ENCODE measurements at places on chromosomes 4 and X.
A peak's percentile ranks its signal among the peaks of the same experiment; 100 is the strongest.

DNA sequence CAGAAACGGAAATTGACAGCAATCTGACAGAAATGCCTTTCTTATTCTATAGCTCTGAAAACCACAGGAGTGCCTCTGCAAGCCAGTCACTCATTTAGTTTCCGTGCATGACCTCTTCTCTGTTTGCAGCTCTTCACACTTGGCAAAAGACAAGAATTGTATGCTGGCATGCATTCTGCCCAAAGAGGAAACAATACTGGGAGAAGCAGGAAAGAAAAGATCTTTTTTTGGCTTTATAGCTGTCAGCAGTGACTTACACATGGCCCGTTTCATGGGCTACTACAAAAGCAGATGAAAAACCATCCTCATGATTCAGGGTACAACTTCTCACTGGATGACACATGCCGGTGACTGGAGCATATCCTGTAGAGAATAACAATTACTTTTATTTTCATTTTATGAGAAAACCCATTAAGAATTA, 249.4 kb downstream of the ADAMTS3 start:
- DNase-seq, result no peak

DNA sequence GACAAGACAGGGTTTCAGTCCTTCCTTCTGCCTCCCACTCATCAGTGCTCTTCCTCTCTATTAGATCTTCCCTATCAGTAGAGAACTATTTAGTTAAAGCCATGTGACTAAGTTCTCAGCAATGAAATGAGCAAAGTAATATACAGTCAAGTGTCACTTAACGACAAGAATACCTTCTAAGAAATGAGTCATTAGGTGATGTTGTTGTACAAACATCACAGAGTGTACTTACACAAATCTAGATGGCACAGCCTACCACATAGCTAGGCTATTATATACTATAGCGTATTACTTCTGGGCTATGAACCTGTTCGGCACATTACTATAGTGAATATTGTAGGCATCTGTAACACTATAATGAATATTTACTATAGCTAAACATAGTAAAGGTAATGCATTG, 71.3 kb downstream of the POU4F2 start:
- no peak for DNase-seq

DNA sequence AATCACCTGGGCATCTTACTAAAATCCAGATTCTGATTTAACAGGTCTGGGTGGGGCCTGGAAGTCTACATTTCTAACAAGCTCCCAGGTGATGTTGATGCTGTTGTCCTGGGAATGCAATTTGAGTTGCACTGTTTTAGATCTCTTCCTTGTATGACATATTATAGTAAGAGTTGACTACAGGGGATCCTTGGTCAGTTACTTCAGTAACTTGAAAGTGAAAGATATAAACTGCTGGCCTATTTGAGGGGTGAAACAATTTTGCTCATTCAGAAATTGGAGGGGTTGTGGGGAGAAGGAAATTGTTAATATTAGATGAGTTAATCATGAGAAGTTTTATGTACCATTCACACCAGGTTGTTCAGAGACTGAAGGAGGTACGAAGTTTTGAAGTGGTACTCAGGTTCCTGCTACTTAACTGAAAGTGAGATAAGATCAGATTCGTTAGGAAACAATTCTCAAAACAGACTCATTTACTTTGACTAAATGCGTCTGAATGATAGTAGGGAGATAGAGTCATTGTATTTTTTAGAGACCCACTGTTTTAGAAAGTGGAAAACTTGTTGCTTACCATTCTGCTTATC, 12.5 kb downstream of the SH2D1A start:
- no peak for DNase-seq

GRCh38 chrX:76428243-76429130, 977 bp downstream of the MAGEE1 start:
- peak; percentile 6 for DNase-seq

GRCh38 chr4:1480720-1481119, 74.5 kb upstream of the NKX1-1 start:
- no peak for DNase-seq

DNA sequence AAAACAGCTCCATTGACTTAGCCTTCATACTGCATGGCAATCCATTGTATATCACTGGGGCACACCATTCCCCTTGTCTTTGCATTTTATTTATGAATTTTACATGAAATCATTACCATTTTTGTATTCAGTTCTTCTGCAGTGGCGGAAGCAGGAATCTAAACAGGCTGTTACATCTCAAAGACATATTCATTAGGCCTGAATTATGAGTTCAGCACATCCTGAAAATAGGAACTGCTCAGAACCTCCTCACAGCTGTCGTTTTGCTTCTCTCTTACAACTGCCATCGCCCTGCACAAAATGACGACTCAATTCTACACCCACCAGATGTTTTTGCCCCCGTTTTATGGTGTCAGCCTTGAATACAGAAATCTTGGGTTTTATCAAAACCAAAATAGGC, 474.4 kb upstream of the MAGEB18 start:
- no peak for DNase-seq

DNA sequence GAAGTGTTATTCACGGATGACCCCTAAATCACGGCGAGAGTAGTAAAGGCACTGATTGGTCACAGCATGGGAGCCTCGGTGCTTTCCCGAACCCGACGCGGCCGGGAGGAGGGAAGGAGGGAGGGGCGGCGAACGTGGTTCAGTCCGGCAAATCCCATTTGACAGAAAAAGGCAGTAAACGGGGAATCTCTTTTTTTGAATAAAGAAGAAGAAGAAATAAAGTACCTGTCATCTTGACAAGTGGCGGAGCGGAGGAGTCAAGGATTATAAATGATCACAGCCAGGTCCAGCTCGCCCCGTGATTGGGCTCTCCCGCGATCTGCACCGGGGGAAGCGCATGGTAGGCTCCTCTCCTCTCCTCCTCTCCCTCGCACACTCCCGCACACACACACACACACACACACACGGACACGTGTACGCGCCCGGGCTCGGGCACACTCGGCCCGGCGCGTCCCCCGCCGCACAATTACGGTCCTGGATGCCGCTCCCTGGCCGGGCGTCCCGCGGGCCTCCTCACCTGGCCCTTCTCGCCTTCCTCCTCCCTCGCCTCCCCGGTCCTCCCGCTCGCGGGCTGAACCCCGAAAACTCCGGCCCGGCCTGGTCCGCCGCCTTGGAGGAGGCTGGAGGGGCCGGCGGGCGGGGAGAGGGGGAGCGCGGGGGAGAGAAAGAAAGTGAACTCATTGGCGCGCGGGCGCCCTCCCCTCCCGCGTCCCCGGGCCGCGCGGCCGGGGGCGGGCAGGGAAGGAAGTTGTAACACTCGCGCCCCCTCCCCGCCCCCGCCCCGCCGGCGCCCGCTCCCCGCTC, 99.2 kb upstream of the TENM3 start:
- peak; percentile 11 for DNase-seq

DNA sequence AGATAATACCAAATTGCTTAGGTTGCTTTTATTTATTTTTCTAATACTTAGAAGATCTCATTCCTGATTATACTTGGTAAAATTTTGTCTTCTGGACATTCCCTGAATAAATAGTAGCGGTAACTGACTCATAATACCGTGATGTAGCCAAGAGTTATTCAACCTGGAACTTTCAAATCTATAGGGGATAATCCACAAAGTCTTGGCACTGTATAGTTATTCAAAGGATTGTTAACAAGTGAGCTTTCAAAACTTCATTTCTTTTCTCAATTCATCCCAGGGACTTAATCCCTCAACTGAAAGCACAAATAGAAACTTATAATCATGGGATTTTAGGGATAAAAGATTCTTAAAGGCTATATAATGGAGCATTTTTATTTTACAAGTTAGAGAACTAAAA, 1383.3 kb downstream of the FAM133A start:
- no peak for DNase-seq

DNA sequence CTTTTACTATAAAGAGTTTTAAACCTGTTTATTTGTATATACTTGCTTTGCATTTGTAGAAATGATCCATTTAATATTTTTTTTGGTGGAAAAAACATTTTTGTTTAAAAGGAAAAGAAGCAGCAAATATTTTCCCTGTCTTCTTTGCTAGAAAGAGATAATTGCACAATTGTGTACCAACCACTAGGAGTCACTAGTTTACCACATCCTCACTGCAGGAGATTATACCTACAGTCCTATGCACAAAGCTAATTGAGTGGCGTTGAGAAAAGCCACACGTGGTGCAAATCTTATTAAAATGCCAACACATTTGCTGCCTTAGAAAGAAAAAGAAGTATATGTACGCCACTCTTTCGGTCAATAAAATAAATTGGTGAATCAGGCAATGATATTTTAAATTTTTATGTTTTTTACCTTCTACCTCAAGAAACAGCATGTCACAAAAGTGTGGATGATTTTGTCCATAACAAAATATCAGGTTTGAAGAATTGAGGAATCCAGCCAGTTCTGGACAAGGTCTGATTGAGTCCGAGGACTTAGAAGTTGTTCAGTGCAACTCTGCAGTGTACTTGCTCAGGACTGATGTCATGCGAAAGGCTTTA, 102.9 kb downstream of the GRXCR1 start:
- DNase-seq, result no peak

GRCh38 chr4:113907559-113907958, 71.9 kb downstream of the ARSJ start:
- no peak for DNase-seq

GRCh38 chr4:26020083-26020668, 106.2 kb downstream of the SMIM20 start:
- DNase-seq, result no peak

DNA sequence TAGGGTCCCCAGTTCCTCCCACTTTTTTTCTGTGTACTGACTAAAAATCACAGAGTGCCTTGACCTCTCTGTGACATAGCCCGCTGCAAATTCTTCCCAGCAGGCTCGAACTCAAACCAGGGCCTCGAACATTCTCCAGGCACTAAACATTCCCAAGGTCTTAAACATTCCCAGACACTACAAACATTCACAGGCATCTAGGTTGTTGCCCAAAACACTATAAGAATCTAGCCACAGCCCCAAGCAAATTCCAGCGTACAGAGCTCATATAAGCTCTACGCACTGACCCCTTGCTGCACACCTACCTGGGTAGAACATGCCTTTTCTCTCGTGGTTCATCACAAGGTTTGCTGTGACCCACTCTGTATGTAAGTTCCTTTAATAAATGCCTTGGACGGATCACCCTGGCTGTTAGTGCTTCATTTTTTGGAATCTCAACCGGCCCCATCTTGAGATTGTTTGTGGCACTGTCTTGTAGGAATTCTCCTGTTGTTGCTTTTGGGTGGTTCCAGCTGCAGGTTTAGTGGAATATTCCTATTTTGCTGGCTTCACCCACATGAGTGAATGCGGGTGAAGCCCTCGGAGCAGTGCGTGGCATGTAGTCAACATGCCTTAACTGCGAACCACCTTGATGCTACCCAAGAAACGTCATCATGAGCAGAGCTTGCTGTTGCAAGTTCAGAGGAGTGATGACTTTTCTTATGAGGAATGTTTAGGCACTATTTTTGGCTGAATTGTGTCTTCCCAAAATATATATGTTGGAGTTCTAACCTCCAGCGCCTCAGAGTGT, 230.0 kb downstream of the HS3ST1 start:
- DNase-seq, result no peak

DNA sequence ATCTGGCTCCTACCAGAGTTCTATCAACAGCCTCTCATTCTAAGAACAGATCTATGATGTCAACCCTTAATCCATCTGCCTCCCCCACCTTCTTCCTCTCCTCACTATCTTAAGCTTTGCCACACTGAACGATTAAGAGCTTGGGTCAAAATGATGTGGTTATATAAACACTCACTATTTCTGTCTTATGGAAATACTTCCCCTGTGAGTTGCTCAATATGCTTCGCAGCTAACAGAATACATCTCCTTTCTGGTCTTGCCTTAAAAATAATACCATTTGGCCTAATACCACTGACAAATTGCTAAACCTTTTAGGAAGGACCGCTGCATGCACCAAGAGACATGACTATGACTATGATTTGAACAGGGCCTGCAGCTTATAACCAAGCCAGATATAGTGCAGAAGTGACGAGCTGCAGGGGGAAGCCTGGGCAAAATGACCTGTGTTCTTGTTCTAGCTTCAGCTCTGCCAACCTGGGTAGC, 130.9 kb downstream of the RNF150 start:
- no peak for DNase-seq

GRCh38 chr4:957581-958313, 15.6 kb downstream of the DGKQ start:
- DNase-seq, result no peak

GRCh38 chr4:78863254-78863869, 75.9 kb downstream of the PAQR3 start:
- DNase-seq, result no peak

DNA sequence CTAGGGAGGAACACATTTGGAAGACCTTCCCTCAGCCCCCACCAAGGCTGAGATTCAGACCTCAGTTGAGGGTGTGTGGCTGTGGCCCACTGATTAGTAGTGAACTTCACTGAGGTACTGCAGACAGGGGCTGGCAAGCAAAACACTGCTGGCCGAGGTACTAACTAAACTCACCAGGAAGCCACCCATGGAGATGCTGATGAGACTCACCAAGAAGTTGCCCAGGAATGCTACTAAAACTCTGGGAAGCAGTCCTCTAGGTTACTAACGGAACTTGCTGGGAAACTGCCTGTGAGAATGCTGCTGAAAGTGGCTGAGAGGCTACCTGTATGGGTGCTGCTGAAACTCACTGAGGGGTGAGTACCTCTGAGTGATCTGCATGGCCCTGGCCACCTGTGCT, 372.4 kb upstream of the RPS6KA3 start:
- DNase-seq, result no peak

- DNase-seq, result no peak
Measured at GRCh38 chr4:185742766-185743165, 69.2 kb downstream of the SORBS2 start.

GRCh38 chr4:85420831-85421230, 54.1 kb upstream of the ARHGAP24 start:
- DNase-seq, result no peak
